ENCODE measurements at places on chromosomes 7 and 10.

DNA sequence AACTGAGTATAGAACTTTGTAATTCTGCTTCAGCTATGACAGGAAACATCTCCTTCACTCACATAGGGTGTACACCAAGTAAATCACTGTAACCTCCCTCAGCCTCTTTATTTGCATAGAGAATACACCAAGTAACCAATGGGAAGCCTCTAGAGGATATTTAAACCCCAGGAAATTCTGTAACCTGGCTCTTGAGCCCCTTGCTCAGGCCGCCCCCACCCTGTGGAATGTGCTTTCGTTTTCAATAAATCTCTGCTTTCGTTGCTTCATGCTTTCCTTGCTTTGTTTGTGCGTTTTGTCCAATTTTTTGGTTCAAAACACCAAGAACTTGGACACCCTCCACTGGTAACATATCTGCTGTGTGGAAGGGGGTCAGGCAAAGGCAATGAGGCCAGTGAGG, 60.2 kb downstream of the CLRN3 start:
- no peak for DNase-seq

DNA sequence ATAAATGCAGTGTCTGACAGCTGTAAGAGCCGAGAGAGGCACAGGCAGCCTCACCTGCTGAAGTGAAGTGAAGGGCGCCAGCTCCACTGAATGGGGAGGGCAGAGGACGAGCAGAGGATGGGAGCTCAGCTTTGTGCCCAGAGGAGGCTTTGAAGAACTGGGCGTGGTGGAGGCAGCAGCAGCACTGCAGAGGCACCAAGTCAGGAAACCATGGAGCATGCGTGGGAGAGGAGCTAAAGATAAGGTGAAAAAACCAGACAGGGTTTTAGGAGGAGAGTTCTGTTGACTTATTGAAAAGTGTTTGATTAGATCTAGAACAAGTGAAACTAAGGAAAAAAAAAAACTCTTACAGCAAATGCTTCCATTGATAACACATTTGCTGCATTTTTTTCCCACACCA, 216.4 kb downstream of the CXCL12 start:
- DNase-seq = no peak

GRCh38 chr7:43460733-43461348, 122.1 kb upstream of the STK17A start:
- DNase-seq = no peak

- no peak for DNase-seq
These were observed 3.4 kb downstream of the SNX10 start for GRCh38 chr7:26295015-26295414.

DNA sequence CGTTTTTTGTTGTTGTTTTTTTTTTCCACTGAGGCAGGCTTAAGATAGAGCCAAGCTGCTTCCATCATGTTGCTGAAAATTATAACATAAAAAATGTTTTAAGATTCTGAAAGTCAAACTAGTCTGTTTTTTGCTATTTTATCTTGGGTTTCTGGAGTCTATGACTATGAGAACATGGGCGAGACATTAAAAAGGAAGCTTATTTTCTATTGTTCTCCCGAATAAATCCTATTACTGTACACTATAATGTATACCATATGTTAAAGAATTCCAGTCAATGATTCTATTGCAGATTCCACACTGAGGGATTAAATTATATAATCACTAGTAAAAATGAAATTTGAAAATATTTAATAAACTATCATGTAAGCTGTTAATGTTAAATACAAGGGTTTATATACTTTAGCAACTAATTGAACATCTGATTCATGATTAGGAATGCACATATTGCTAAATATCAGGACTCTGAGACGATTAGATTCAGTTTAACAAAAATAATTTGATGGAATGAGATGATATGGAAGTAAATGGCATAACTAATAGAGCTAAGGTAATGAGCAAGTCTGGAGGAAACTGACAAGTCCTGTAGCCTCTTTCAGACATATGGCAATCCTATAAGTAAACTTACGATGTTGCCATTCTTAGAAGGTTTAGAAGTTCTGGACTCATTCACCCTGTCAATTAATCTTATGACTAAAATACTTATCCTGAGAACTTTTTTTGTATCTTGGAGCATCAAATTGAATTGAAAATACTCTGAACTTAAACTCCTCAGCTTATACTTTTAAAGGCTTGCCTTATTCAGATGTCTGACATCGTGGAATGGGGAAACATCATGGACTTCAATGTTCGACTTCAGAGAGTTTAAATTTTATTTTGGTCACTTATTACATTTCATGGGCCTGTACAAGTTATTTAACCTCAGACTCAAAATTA, 294.8 kb upstream of the DGKB start:
- no peak for DNase-seq

GRCh38 chr10:120538091-120538490, 81.1 kb downstream of the PLPP4 start:
- DNase-seq = no peak

DNA sequence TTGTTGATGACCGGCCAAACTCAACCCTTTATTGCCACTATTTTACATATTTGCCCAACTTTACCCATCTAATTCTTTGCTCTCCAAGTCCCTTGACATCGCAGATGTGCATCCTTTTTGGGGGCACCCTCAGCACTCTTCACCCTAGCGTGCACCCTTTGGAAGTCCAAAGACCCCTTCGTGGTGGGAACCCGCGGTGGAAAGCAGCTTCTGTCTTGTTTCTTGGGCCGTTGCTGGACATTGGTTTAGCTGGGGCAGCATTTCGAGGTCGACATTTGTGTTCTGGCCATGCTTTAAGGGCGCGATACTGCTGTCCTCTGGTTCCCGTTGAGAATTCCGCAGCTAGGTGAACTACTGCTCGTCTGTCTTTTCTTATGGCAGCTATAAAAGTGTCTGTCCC, 326 bp upstream of the PAPOLB start:
- no peak for DNase-seq

Measured in stimulated activated CD8-positive, alpha-beta memory T cell treated with anti-CD3 and anti-CD28 coated beads, Interleukin-2, amount 100 ng/mL, for 1 hour (primary cell).